Dermis microvascular lymphatic vessel endothelial cell (primary cell): ENCODE measurements at places on chromosomes 7 and 10. TPM values are rescaled to one million over a fixed set of nuclear protein-coding genes. Genes with fewer than 3 reads are reported as not detected.

Gene CRHR2
- not detected in 2 replicates for total RNA-seq

Gene KCNIP2
- 0.13 TPM in 2 replicates for total RNA-seq

Gene SFRP4
- not detected in 2 replicates for total RNA-seq

Gene AMPH
- total RNA-seq: 0.13 TPM in 1 of 2 replicates, not detected in the other

Gene OPTN
- total RNA-seq: 66.9 and 70.9 TPM in 2 replicates

Gene C10orf88
- 9.6 and 10.1 TPM in 2 replicates for total RNA-seq

GRCh38 chr7:44652535-44652934 lies 46.1 kb downstream of the OGDH start:
- DNase-seq: no peak

GRCh38 chr7:142104550-142105527 lies 6.7 kb upstream of the MGAM2 start:
- DNase-seq: no peak

DNA sequence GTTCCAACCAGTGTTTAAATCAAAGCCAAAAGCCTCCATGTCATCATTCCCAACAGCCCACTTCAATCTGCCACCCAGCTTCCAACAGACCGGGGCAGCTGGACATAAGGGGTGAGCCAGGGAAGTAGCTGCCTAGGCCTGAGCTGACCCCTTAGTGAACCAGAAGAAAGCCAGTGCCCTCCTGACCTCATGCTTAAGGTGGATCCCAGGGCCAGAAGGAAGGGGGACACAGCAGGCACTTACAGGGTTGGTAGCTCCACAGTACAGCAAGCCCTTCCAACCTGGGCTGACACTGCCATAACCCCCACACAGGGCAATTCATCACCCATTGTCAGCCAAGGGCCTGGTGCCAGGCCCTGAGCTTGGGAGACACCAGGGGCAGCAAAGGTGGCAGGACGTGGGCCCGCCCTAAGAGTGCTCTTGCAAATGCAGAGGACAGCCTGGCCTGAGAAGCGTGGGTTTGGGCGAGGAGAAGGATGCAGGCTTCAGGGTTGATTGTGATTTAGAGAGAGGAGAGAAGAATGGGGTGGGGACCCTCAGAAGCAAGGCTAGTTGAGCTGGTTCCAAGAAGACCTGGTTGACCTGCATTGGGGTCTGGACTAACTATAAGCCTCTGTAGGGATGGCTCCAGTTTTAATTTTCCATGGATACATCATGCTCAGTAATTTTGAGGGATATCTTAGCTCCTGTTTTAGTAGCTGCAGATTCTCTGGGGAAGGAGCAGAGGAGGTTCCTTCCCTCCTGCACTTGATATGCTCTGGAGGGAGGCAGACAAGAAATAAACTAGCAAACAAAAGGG lies 3.1 kb upstream of the CYP26A1 start:
- no peak for DNase-seq

DNA sequence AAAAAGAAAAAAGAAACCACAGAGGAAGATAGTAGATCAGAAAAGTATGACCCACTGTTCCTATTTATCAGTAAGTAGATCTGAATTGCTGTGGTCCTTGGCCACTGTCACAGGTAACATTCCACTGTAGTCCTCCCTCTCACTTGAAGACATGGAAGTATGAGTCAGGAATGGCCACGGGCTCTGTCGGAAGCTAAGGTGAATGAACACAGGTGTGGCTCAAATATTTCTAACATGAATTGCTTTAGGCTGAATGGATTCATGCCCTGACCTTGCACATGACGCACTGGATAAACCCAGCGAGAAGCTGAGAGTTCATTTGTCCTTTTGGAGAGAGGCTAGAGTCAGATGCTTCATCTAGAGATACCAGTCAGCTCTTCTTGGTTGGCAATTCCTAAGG lies 224.5 kb upstream of the SP8 start:
- no peak for DNase-seq

DNA sequence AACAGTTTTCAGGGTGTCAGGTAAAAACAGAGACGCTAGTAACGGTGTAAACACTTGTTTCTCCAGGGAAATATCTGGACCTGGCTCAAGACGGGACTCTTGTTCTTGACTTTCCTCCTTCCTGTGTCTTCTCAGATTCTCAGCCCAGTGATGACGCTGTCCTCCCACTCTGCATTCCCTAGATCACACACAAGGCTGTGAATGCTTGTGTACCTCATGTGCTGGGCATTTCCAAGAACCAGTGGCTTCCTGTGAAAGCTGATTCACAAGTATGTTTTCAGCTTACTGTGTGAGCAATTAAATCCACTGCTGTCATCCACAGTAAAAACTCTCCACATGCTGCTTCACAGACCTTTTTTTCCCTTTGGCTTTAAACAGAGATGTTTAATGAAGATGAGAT lies 193.8 kb upstream of the DPP6 start:
- no peak for DNase-seq
